ENCODE measurements at places on chromosomes 6 and 20.

GRCh38 chr6:168118935-168119334 is 39.9 kb upstream of the FRMD1 start:
- no peak for DNase-seq

DNA sequence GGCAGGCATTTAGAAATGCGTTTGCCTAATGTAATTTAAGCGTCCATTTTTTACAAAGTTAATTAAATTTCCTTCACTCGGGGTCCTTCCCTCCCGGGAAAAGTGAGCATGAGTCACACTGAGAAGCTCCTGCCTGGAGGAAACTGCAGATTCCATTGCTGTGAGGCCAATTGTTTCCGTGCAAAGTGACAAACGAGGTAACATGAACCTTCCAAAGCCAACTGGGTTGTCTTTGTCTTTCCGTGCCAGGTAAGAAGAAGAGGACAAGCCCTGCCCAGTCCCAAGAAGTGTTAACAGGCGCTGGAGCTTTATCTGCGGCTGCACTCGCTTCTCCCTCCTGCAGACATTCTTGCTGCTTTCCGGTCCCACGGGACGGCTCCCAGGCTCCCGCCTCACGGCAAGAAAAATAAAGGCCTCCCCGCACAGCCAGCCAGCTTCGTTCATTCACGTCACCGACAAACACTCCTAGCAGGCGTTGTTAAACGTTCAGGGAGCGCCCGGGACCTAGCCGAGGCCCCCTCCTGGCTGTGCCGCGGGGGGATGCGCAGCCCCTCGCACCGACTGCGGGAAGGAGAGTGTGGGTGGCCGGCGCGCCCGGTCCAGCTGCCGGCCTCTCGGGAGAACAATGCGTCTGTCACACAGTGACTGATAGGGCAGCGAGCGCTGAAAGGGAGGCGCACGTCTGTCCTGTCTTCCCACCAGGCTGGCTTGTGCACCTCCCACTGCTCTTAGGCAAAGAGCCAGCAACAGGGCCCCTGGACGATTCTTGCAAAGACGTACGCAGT is 61.5 kb upstream of the HDDC2 start:
- peak; percentile 50 for DNase-seq

DNA sequence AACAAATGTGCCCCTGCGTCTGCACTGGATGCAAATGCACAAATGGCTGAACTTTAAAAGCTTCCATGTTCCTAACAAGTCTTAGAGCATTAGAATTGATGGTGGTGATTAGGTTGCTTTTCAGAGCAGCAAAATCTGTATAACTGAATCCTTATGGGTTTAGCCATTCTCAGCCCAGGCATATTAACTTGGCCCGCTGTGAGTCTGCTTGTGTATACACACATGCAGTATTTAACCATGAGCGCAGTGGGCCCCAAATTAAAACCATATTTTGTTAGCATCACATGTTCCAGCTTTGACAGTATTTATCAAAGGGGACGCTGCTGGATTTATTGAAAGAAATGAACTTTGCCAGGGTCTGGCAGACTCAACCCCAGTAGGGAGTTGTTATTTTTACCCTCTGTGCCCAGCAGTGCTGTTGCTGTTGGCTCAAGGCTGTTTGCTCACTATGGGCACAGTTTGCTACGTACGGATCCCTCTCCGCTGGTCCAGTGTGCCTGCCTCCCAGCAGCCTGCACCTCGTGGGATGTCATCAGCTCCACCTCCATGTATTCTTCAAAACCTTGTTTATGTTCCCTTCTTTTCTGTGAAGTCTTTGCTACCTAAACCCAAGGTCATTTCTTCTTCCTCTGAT is 144.7 kb downstream of the QRSL1 start:
- no peak for DNase-seq

- DNase-seq = no peak
These were observed 163.1 kb downstream of the IBTK start for GRCh38 chr6:82084324-82084920.

DNA sequence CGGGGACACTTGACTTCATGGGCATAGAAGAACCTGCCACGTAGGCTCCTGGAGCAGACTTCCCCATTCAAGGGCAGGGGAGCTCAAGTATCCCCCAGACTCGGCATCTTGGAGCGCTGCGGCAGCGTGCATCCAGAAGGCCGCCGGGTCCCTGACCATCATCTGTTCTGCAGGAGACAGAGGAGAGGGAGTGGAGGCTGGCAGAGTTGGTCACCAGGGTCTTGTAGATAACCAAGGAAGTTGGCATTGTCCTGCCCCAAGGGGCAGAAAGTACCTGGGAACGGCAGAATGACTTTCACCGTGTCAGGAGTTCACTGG is 82.8 kb downstream of the TCP11 start:
- no peak for DNase-seq

- DNase-seq = no peak
These were observed 25.0 kb upstream of the NELFCD start for GRCh38 chr20:58956078-58956477.

DNA sequence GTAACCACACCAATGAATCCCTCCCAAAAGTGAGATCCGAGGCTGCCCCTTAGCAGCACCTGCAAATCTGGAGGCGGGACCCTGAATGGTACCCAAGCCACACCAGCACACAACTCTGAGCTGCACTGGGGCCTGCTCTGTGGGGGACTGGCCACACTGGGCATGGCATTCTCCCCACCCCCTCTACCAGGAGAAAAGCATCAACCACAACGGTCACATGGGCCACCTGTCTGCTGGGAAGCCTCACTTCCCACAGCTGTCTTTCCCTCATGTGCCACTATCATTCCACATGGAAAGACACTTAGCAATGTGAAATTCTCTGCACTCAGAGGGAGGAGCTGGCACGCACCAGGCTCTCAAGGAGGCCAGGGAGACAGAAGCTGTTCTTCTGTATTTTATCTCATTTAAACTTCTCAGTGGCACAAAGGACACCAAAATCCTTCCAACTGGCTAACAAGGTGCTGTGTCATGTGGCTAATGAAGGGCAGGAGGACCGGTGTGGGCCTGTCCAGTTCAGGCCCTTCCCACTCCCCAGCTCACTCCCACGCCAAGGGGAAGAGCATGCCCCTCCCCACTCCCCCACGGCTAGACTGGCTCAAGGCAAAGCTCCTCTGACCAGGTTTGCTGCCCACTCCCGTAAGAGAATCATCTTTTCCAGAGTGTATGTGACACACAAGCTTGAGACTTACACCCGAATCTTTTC is 19.0 kb downstream of the YTHDF1 start:
- no peak for DNase-seq

GRCh38 chr6:110738899-110739365 is 76.3 kb downstream of the CDK19 start:
- DNase-seq = no peak

GRCh38 chr20:549722-550496 is 6.3 kb upstream of the CSNK2A1 start:
- DNase-seq = no peak

- DNase-seq = peak; percentile 88
These were observed 18.0 kb upstream of the CSNK2A1 start for GRCh38 chr20:561437-562231.

DNA sequence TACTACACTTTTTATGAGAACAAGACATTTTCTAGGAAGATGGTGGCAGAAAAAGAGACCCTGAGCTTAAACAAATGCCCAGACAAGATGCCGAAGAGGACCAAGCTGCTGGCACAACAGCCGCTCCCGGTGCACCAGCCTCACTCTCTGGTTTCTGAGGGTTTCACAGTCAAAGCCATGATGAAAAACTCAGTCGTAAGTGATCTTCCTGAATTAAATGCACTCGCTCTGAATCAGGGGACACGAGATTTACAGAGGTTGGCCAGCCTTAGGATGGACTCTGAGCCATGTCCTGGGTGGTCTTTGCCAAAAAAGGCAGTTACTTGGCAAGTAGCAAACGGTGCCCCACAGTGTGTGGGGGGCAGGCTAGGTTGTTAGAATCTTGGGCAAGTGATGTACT is 423 bp downstream of the PACRG start:
- DNase-seq = no peak

GRCh38 chr6:10429638-10430427 is 15.0 kb upstream of the TFAP2A start:
- DNase-seq = peak; percentile 90
